ENCODE measurements at places on chromosomes 1 and 21. TPM values are rescaled to one million over a fixed set of nuclear protein-coding genes. Genes with fewer than 3 reads are reported as not detected.

DNA sequence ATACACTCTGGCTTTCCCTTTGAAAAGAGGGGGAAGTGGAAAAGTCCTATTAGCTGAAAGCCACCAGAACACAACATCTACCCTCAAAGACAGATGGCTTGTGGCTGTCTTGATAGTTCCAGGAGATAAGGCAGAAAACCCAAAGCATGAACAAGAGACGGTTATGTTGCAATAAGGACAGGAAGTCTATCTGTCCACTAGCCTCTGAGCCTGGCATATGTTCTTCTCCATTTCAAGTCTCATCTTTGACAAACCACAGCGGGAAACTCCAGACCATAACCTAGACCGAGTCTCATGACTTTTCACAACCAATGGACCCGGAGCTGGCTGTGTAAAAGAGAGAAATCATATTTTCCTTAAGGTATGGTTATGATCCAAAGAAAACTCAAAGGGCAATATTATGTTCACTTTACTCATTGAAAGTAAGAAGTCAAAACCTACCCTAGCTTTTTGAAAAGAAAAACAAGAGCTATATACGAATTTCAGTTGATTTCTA is 33.8 kb downstream of the DUSP10 start:
- DNase-seq: no peak

DNA sequence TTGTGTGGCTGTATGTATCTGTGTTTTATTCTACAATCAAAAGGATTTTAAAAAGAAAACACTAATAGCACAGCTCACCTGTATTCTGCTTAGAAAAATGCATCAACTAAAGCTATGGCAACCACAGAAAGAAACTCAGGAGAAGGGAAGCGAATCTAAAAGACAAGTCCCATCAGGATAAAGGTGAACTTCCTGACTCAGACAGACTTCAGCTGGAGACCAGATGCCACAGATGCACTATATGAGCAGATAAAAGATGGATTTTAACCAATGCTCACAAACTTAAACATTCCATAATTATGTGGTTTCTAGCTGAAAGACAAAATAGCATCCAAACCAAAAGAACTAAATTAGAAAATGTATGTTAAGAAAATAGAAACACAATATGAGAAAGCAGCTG is 231.0 kb downstream of the RERE start:
- no peak for DNase-seq

DNA sequence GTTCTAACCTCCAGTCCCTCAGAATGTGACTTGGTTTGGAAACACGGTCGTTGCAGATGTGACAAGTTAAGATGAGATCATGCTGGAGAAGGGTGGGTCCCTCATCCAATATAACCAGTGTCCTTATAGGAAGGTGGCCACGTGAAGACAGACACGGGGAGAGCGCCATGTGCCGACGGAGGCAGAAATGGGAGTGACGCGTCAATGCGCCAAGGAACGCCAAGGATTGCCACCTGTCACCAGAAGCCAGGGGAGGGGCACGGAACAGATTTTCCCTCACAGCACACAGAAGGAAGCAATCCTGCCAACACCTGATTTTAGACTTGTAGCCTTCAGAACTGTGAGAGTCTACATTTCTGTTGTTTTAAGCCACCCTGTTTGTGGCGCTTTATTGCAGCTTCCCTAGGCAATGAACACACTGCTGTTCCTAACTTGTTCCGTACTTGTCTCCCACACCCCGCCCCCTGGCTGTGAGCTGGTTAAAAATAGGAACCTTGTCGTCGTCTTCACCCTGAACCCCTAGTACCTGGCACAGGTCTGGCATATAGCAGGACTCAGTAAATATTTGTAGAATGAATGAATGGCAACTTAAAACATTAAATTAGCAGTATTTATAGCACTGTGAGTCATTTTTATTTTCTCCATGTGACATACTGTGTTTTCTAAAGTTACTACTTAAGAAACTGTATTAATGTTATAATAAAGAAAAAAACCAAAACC is 14.2 kb downstream of the RIMS3 start:
- no peak for DNase-seq

The CIART gene
- 8.4 TPM for total RNA-seq

The KIF26B gene
- 0.31 TPM for total RNA-seq

GRCh38 chr1:11799896-11800295 is 5.9 kb downstream of the MTHFR start:
- DNase-seq: no peak

DNA sequence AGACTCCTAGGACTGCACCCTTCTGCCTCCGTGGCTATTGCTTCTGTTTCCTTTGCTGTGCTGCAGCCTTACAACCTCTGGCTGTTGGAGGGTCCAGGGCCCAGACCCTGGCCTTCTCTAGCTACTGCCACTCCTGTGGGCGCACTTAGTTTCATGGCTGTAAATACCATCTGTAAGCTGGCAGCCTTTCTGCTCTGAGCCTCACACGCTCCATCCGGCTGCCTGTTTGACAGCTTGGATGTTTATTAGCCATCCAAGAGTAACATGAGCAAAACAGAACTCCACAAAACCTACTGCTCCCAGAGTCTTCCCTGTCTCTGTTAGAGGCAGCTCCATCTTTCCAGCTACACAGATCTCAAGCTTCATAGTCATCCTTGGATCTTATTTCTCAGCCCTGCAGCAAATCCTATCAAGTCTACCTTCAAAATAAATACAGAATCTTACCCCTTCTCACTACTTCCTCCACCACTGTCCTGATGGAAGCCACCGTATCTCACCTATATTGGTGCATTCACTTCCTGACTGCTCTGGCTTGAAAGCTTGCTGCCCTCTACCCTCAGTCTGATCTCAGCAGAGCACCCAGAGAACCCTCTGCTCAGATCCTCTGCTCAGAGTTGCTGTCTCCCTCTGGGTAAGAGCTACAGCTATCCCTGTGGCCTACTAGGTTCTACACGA is 19.1 kb downstream of the SLC25A33 start:
- DNase-seq: no peak

The SYT2 gene
- total RNA-seq: not detected

- no peak for DNase-seq
Observed at GRCh38 chr21:42993051-42993712, 18.8 kb downstream of the PKNOX1 start.

DNA sequence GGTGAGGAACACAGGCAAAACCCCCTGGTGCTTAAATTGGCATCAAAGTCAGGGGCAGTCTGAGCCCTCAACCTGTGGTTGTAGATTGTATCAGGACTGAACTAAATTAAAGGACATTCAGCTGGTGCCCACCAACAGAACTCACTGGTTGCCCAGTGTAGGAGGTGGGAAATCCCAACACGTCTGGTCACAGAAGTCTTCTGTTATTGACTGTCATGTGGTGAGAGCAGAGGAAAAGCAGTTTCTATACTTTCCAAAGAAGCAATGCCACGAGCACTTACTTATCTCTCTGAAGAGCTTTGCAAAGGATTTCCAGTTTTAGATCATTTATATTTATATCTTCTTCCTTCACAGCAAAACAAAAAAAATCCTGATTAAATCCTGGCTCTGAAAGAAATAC is 15.0 kb upstream of the ACTA1 start:
- DNase-seq: no peak

DNA sequence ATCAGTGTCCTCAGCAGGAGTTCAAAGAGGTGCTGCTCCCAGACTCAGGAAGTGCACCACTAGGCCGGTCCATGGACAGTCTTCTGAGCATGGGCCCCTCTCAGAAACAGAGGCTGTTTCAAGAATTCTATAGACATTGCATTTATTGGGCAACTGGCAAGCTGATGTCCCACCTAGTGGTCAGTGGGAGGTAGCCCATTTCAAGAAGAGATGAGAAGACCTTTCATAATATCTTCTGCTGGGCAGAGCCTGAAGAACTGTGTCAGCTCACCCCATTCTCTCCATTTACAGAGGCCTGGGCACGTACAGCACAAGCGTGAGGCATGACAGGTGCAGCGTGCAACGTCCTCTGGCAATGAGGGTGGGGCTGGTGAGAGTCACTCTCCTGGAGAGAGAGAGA is 216.0 kb downstream of the DYRK1A start:
- no peak for DNase-seq

DNA sequence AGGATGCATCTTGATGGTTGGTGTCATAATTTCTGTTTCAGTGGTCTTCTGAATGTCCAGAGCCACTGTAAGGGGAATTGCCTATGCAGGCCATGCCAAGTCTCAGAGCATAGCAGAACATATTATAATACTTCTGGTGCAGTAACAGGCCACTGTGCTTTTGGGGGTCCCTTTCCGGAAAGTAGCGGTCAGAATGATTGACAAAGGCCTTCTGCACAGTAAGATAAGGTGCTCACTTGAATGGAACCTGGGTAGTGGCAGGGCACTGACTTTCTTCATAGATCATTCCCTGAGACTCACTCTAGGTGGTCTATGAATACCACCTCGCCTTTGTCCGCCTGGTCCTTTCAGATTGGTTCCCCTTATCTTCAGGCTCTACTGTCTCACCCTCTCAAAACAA is 28.9 kb downstream of the RWDD3 start:
- DNase-seq: no peak

DNA sequence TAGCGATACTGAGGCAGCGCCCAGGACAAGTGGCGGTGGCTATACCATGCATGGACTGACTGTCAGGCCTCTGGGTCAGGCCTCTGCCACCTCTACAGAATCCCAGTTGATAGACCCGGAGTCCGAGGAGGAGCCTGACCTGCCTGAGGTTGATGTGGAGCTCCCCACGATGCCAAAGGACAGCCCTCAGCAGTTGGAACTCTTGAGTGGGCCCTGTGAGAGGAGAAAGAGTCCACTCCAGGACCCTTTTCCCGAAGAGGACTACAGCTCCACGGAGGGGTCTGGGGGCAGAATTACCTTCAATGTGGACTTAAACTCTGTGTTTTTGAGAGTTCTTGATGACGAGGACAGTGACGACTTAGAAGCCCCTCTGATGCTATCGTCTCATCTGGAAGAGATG is 3.2 kb upstream of the IL10RB start:
- DNase-seq: no peak

DNA sequence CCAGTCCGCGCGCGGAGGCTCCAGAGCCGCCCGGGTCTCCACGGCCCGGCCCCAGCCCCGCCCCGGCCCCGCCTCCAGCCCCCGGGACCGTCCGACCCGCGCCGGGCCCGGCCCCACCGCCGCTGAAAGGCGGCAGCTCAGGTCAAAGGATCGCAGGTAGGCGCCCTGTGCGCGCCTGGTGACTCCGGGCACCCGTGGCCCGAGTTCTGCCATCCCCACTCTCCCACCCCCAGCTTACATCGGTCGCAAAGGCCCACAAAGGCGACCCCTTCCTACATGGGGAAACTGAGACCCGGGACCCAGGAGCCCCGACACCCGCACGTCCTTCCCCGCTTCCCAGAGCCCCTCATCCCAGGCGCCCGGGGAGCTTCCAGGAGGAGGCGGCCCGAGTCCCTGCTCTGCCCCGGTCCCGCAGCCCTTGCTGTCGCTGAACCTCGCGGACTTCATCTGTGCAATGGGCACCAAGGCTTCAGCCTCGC is at the start of gene TMEM200B:
TMEM200B (minus strand) TSS at position 17 of the 479 bp plus-strand sequence. CDS start 2,075 bp downstream, outside the sequence.
- DNase-seq: peak; percentile 64

The MTARC2 gene
- total RNA-seq: 101 TPM

DNA sequence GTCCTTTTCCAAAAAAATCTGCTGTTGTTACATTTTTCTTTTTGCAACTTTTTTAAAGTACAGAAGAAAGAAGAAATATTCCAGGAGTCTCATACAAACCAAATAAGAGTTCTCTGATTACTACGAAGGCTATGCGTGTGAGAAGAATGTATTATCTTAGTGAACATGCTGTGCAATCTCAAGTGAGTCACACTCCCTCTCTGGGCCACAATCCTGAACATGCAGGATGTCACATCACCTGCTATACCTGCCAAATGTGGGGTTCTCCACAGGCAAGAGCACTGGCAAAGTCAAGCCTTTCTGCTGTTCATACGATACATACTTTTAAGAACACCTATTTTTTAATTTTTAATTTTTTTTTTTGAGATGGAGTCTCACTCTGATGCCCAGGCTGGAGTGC is 21.7 kb upstream of the TRIM63 start:
- DNase-seq: no peak

DNA sequence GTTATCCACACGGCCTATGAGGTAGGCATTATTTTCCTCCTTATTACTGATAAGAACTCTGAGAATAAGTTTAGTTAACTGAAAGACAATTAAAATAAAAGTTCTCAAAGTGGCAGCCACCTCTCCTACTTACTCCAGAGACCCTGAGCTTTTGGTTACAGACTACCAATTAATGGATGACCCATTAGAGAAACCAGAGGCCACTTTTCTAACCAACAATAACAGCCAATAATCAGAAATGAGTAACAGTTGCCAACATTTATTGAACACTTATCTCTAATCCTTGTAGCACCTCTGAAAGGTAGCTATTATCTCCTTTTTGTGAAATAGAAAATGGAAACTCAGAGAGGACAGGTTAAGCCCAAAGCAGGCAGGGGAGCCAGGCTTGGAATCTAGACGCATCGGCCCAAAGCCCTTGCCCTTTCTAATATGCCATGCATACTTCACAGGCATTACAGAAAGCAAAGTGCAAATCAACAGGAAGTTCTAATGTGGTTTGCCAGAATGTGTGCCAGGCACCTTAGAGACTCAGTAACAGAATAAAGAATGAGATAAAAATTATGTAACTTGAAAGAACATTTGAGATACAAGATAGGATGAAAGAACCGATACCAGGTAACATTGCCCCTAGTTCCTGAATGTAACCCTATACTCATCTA is 50.0 kb downstream of the BEND5 start:
- DNase-seq: no peak

The OLFML3 gene
- total RNA-seq: 13.8 TPM

GRCh38 chr1:21620011-21620410 is 49.1 kb downstream of the RAP1GAP start:
- no peak for DNase-seq

The CRYZL1 gene
- total RNA-seq: 13.5 TPM

DNA sequence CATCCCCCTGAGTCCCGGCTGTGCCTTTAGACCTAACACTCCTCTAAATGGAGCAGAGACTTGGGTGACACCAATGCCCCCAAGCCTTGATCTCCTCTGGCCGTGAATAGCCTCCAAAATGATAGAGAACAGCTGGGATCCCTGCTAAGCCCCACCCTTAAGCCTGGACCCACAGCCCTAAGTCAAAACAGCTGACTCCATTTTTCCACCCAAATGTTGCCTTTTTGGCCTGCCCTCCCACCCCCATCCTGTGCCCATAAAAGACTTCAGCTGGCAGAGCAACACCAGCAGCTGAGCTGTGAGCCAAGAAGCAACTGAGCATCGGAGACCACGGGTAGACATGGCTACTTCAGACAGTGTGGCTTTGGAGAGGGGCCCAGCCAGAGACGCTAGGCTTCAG is 420.8 kb downstream of the NPHP4 start:
- no peak for DNase-seq

DNA sequence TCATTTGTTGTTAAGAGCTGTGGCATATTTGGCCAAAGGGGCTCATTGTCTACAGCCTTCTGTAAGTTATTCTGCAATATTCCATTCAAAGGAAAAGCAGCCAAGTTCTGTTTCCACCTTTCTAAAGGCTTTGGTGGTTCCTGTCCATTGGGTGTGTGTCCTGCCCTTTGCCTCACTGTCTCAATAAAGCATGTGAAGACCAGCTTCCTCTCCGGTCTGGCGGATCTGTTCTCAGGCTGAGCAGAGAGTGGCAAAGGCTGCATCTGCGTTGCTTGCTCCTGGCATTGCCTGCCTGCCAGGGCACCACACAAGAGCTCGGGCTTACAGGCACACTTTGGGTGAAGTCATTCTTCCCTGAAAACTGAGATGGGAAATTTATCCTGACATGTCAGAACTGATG is 34.9 kb downstream of the ST6GALNAC3 start:
- no peak for DNase-seq

The KRTAP19-1 gene
- not detected for total RNA-seq

The CNN3 gene
- 95.5 TPM for total RNA-seq

GRCh38 chr1:179120736-179121135 is 38.9 kb downstream of the TOR3A start:
- DNase-seq: no peak

GRCh38 chr1:89842567-89843272 is 21.9 kb downstream of the LRRC8D start:
- no peak for DNase-seq

The C8B gene
- total RNA-seq: 424 TPM

The ATG4C gene
- 6.7 TPM for total RNA-seq
